ENCODE measurements at places on chromosomes 11 and 22.
A peak's percentile ranks its signal among the peaks of the same experiment; 100 is the strongest.

DNA sequence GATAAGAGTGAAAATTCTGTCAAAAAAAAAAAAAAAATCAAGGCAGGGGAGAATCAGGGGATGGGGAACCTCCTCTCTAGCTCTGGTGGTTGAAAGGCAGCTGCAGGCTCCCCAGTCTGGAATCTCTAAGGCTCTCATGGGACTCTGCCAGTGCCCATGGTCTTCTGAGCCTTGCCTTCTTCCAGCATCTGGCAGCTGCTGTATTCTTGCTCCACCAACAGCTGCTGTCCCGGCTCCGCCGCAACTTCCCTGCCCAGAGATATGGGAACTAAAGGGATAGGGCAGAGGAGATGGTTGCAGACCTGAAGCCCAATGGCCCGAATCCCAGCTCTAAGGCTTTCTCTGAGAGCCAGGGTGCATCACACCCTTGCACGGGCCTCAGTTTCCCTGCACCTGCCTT is 49.5 kb upstream of the PHF21B start:
- no peak for DNase-seq

DNA sequence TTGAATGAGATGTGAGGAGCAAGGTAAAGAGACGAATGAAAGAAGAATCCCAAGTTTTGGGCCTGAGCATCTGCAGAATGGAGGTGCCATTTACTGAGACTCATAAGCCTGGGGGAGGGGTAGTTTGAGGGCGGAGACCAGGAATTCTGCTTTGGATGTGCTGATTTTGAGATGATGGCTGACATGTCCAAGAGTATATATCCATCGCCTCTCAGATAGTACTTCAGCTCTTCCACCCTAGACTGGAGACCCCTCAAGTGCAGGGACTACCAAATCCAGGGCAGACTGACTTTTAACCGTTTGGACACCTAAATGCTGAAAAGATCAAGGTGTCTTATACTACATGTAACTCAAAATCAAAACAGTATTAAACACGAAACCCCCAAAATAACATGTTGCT is 1.3 kb upstream of the SDF2L1 start:
- DNase-seq, result no peak

GRCh38 chr22:37330200-37331033 is 48.1 kb downstream of the CYTH4 start:
- DNase-seq, result no peak

DNA sequence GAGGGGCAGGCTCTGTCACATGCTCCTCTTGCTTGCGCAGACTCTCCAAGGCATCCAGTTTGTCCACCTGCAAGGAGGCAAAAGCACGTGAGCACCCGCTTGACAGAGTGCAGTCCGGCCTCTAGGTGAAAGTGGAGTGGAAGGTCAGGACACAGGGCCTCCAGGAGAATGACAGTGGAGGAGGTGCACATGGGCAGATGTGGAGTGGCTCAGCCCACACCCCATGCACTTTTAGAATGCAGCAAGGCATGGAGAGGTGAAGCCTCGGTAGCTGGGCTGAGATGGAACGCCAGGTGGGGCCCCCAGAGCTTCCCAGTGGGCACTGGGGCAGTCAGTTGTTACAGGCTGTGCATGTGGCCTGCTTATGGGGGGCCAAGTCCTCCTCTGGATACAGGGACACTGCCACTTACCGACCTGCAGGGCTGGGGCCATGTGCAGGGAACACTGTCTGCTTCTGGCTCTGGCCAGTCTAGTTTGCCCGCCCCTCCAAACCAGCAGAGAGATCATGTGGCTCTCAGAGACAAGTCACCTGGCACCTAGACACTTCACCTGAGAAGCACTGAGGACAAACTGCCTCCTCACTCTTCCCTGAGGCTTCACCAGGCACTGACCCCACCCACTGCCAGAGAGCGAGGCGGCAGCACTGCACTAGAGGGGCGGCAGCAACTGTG is 2.3 kb upstream of the SLC25A1 start:
- no peak for DNase-seq

DNA sequence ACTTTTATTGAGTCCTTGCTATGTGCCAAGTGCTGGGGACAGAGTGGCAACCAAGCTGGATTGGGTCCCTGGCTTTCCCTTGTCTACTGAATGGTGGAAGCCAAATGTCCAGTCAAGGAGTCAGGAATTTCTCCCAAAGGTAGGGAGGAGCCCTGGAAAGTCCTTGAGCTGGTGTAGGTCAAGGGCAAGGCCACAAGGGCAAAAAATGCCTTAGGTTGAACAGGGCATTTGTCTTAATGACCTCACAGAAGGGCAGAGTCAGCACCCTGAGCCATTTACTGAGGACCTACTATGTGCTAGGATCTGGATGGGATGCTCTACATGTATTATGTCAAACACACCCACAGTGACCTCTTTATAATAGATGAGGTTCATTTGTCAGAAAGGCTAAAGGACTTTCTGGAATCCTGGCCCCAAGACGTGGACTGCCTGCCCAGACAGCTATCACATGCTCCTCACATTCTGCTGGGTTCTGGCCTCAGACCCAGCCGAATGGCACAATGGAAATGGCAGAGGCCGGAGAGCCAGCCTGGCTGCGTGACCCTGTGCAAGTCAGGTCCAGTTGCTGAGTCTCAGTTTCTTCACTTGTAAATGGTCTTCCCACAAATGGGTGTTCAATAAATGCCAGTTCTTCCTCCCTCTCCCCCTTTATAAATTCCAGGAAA is 17.7 kb downstream of the MOGAT2 start:
- no peak for DNase-seq

- DNase-seq, result no peak
These were observed 97.6 kb downstream of the TRIM29 start for GRCh38 chr11:120040151-120040840.

DNA sequence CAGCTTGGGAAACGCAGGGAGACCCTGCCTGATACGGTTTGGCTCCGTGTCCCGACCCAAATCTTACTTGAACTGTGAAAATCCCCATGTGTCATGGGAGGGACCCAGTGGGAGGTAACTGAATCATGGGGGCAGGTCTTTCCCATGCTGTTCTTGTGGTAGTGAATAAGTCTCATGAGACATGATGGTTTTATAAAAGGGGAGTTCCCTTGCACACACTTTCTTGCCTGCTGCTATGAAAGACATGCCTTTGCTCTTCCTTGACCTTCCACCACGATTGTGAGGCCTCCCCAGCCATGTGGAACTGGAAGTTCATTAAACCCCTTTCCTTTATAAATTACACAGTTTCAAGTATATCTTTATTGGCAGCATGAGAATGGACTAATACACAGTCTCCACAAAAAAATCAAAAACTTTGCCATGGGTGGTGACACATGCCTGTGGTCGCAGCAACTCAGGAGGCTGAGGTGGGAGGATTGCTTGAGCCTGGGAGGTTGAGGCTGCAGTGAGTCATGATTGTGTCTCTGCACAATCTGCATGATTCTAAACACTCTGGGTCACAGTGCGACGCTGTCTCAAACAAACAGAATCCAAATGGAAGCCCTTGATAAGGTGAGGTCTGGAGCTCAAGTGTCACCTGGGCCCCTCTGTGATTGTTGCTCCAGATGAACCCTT is 34.9 kb downstream of the SYN3 start:
- no peak for DNase-seq

DNA sequence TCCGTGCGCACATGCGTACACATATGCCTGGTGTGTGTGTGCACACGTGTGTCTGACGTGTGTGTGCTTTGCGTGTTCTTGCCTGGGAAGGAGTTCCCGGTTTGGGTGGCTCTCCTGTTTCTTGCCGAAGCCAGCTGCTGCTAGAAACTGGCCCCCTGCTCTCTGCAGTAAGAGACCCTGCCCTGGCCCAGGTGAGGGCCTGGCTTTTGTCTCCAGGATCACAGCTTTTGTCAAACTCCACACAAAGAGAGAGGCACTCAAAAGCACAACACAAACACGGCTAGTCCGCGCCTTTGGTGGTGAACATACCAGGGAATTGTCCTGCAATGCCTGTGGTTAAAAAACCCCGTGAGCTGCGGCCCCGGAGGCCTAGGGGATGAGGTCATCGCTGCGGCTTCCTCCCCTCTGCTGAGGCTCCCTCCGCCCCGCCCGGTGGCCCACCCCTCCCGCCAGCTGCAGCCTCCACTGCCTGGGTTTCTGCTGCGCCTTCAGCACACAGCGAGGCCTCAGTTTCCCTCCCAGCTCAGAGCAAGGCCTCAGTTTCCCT is 88.9 kb downstream of the KCNQ1 start:
- peak; percentile 66 for DNase-seq

DNA sequence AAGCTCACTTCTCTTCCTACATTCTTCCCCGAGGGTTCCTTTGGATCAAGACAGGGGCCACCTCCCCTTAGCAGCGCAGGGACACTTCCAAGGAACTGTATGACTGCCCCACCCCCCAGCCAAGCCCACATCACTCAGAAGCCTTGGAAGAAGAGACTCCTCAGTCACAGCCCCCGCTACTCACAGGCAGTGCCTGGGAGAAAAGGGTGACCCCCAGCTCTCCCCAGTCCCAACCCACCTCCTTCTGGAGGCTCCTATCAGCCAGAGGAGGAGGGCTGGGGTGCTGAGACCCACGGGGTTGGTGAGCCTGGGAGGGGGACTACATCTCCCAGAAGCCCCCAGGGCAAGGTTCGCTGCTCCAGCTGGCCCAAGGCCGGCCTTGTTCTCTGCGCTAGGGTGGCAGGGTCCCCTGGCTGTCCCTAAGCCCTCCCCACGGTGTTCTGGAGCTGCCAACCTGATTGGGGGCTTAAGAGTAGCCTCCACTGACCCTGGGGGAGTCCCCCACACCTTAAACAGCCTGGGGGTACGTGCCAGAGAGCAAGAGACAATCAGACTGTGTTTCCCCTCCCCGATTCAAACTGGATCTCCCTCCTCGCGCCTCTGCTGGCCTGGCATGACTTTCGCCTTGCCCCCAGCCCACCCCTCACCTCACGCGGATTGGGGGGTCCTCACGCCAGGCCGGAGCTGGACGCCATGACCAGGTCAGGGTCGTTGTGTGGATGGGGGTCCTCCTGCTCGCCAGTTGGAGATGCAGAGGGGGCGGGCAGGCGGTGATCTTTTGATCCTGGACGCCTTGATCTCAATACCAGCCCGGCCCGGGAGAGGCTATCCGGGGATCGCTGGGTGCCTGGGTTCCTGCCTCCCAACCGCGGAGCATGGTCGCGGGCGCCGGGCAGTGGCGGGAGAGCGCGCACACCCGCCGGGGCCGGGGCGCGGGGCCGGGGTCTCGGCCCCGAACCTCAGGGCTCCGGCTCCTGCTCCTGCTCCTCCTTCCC is 838 bp downstream of the BCL9L start:
- no peak for DNase-seq

- DNase-seq, result no peak
These were observed 491.5 kb upstream of the LUZP2 start for GRCh38 chr11:24005202-24005876.

GRCh38 chr11:110445437-110445836 is 15.7 kb downstream of the FDX1 start:
- DNase-seq, result no peak

DNA sequence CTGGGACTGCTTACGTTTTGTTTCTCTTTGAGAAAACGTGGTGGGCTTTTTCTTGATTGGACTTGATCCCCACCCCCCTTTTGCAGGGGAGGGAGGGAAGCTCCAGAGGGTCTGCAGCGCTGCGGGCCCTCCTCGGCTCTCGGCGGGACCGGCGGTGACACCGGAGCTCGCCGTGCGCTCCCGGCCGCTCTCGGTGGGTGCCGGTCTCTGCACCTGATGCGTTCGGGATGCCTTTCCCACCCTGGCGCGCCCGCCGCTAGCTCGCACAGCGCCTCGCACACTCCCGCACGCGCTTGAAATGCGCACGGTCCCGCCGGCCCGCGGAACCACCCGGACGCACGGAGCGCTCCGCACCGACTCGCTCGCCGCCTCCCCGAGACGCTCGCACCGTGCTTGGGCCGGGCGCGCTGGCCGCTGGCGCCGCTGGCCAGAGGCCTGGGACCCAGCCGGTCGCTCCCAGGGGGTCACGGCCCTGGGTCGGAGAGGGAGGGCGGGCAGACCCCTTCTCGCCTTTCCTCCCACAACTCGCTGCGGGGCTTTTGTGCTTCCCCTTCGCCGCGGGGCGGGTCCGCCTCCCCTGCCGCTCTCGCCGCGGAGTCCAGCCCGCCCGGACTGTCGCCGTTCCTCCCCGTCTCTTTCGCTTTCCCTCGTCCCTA is 1.0 kb downstream of the ZBTB16 start:
- DNase-seq, result no peak

GRCh38 chr22:30079952-30080533 is at the start of gene HORMAD2:
Gene HORMAD2, plus strand, starts transcription at chr22:30080464. Its CDS starts 13,489 bp downstream, at chr22:30093953.
- no peak for DNase-seq

- DNase-seq, result peak; percentile 48
These were observed 37.8 kb upstream of the TH start for GRCh38 chr11:2209370-2209801.

DNA sequence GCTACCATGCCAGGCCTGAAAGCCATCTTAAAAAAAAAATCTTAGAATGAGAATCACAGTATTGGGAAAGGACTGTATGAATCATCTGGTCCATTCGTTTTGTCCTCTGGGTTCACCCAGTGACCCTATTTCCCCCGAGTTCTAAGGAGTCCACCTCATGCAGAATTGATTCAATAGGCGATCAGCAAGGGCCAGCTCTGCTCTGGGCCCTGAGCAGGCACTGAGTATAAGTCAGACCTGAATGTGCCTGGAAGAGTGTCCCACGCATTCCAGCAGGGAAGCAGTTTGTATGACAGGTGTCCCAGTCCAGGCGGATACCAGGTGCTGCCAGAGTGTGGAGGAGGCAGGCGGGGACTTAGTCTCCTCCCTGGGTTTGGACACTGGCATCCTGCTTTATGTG is 883 bp upstream of the HMOX1 start:
- DNase-seq, result no peak

DNA sequence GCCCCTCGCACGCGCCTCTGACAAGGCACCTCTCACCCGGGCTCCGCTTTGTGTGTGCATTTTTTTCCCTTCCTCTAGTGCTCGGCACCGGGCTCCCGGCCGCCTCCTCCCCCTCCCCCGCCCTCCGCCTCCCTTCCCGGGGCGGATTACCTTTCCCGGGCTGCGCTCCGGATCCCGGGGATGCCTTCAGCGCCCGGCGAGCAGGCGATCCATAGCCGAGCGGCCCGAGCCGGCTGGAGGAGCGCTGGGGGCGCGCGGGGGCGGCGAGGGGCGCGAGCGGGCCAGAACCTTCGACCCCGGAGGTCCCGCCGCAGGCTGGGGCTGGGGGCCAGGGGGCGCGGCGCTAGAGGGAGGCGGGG is 282 bp downstream of the MPPED2 start:
- peak; percentile 52 for DNase-seq

DNA sequence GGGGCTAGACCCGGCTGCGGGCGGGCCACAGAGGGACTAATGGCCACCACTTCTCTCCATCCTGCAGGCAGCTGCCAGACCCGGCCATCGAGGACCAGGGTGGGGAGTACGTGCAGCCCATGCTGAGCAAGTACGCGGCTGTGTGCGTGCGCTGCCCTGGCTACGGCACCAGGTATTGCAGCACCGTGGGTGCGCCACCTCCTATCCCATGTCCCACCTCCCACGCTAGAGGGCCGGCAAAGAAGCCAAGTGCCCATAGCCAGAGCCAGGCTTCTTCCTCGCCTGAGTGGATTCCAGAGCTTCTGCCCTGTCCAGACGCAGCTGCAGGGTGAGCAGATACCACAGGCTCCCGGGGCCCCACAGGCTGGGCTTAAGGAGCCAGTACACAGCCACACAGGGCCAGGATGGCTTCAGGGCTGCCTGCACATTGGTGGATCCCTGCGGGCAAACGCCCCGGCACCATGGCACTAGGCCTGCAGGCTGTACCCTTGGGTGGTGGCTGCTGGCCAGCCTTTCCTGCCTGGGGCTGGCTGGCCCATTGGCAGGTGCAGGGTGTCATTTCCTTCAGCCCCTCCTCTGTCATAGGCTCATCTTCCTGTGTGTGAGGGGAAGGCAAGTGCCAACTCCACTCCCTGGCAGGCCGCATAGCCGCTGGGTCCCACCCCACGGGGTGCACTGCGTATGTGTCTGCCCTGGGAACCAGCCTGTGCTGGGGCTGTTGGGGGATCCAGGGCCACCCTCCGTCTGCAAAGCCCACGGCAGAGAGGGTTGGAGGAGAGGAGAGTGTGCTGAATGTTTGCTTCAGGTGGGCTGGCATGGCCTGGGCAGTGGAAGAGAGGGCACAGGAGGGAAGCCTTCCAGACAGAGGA is 16.5 kb upstream of the DGCR8 start:
- no peak for DNase-seq

Measured in breast epithelium (tissue), 4 donors.